ENCODE measurements at places on chromosomes 16 and 17. TPM values are rescaled to one million over a fixed set of nuclear protein-coding genes. Genes with fewer than 3 reads are reported as not detected.

The HGS gene
- polyA plus RNA-seq = 15.4 TPM

The HOXB7 gene
- 0.22 TPM for polyA plus RNA-seq

The ADAD2 gene
- 0.12 TPM for polyA plus RNA-seq

The C16orf86 gene
- polyA plus RNA-seq = 4.3 TPM

The PMM2 gene
- 22.5 TPM for polyA plus RNA-seq

The SYT17 gene
- polyA plus RNA-seq = not detected

The RAD51D gene
- polyA plus RNA-seq = 8.4 TPM

The IST1 gene
- polyA plus RNA-seq = 161 TPM

The CTRB1 gene
- polyA plus RNA-seq = not detected

The TRPV3 gene
- not detected for polyA plus RNA-seq

The PSMD11 gene
- 122 TPM for polyA plus RNA-seq

The LRRC36 gene
- polyA plus RNA-seq = not detected

The TTYH2 gene
- polyA plus RNA-seq = 1.8 TPM

The NEURL4 gene
- 1.1 TPM for polyA plus RNA-seq

The MT3 gene
- polyA plus RNA-seq = 19.9 TPM

The PYDC1 gene
- polyA plus RNA-seq = not detected

The MPRIP gene
- 16.9 TPM for polyA plus RNA-seq

The TEPSIN gene
- polyA plus RNA-seq = 2.7 TPM

The KRTAP2-1 gene
- polyA plus RNA-seq = not detected

The TEX19 gene
- not detected for polyA plus RNA-seq

The C17orf100 gene
- 5.8 TPM for polyA plus RNA-seq

The USP10 gene
- polyA plus RNA-seq = 61.3 TPM

The GPR139 gene
- not detected for polyA plus RNA-seq

The CCDC200 gene
- not detected for polyA plus RNA-seq

The SLC35G6 gene
- not detected for polyA plus RNA-seq

The KRTAP2-3 gene
- not detected for polyA plus RNA-seq

The KCNH6 gene
- polyA plus RNA-seq = not detected

The HOXB4 gene
- 0.06 TPM for polyA plus RNA-seq

The EMC8 gene
- 21.6 TPM for polyA plus RNA-seq

The LDHD gene
- not detected for polyA plus RNA-seq

The AXIN1 gene
- polyA plus RNA-seq = 1.6 TPM

The TBC1D3I gene
- not detected for polyA plus RNA-seq

The AATK gene
- polyA plus RNA-seq = not detected

The PIMREG gene
- polyA plus RNA-seq = 0.27 TPM

The NUDT7 gene
- 18.5 TPM for polyA plus RNA-seq
